ENCODE measurements at places on chromosomes 12 and 14.

- no peak for DNase-seq
These were observed 23.1 kb downstream of the ASB2 start for GRCh38 chr14:93953263-93953662.

DNA sequence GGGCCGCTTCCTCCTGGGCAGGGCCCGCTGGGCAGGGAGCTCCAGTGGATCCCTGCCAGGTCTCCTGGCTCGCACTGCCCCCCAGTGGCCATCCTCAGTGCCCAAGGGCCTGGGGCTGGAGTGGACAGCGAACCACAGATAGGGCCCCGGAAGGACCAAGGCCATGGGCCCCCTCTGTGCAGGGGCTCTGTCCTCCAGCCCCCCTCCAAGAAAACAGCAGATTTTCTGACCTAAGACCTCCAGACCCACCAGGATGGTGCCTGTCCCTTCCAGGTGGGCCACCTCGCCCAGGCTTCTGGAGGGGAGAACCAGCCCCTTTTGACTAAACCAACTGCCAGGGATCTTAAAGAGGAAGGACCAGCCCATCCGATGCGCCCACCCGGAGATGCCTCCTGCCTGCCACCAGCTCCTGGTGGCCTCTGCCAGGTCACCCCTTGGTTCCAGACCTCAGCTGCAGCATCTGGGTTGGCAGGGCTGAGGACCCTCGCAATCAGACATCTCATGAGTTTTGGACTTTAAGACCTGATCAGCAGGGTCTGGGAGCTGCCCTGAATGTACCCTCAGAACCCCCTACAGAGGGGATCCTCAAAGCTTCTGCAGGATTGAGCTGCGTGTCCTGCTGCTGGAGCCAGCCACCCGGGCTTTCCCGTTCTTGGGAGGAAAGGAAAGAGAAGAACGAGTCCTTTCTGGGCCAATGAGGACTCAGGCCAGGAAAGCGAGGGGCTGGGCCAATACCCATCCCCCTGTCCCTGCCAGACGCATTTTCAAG is 325.8 kb upstream of the DIO3 start:
- peak; percentile 10 for DNase-seq

GRCh38 chr12:94488463-94488862 is 28.8 kb upstream of the CEP83 start:
- no peak for DNase-seq

DNA sequence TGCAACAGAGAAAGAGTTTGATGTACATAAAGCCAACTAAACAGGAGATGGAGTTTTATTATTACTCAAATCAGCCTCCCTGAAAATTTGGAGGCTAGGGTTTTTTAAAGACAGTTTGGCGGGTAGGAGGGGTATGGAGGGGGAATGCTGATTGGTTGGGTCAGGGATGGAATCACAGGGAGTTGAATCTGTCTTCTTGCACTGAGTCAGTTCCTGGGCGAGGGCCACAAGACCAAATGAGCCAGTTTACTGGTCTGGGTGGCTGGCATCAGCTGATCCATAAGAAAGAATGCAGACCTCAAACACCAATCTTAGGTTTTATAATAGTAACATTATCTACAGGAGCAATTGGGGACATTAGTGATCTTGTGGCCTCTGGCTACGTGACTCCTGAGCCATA is 64.9 kb downstream of the RIN3 start:
- DNase-seq: no peak
